ENCODE measurements at places on chromosomes 12 and 14. TPM values are rescaled to one million over a fixed set of nuclear protein-coding genes. Genes with fewer than 3 reads are reported as not detected.

DYRK2 gene
- total RNA-seq = 13.8 TPM

RIN3 gene
- total RNA-seq = 26.1 TPM

CLEC14A gene
- total RNA-seq = not detected

PTPRR gene
- total RNA-seq = 0.18 TPM

ANKRD52 gene
- 37.3 TPM for total RNA-seq

LRP1 gene
- total RNA-seq = 15.5 TPM

C1QL4 gene
- 6.4 TPM for total RNA-seq

NANOG gene
- total RNA-seq = not detected

TRPV4 gene
- total RNA-seq = 0.08 TPM

HOXC11 gene
- 0.55 TPM for total RNA-seq

SOX5 gene
- not detected for total RNA-seq

ACTR10 gene
- 49.2 TPM for total RNA-seq

GPR132 gene
- total RNA-seq = 0.45 TPM

SNRNP35 gene
- 19.7 TPM for total RNA-seq

REM2 gene
- 0.26 TPM for total RNA-seq

CPNE6 gene
- total RNA-seq = not detected

AHSA1 gene
- 417 TPM for total RNA-seq

ZDHHC22 gene
- 0.20 TPM for total RNA-seq

EFS gene
- not detected for total RNA-seq

SERPINA10 gene
- total RNA-seq = not detected

CD163 gene
- not detected for total RNA-seq

INSM2 gene
- not detected for total RNA-seq

PTCSC3 gene
- not detected for total RNA-seq

FKBP4 gene
- total RNA-seq = 114 TPM

GALNT8 gene
- not detected for total RNA-seq

KRT79 gene
- total RNA-seq = not detected

CMA1 gene
- not detected for total RNA-seq

PTPRQ gene
- 0.01 TPM for total RNA-seq

BDKRB1 gene
- total RNA-seq = 0.86 TPM

DIO2 gene
- 3.5 TPM for total RNA-seq

GPR135 gene
- 0.70 TPM for total RNA-seq

TMTC2 gene
- 1.0 TPM for total RNA-seq

CDKN3 gene
- total RNA-seq = 68.2 TPM

STXBP6 gene
- 2.0 TPM for total RNA-seq

ARHGAP9 gene
- total RNA-seq = 0.99 TPM

SLC10A1 gene
- not detected for total RNA-seq

CLEC4E gene
- total RNA-seq = 0.26 TPM

CNTN1 gene
- total RNA-seq = 41.5 TPM

EPS8 gene
- 52.8 TPM for total RNA-seq

TDG gene
- total RNA-seq = 33.2 TPM

MAPKAPK5 gene
- total RNA-seq = 58.7 TPM

CCDC196 gene
- total RNA-seq = not detected

All from A549 treated with ZK216348 at 1 μM for 4 hours (cell line).